Stimulated activated CD8-positive, alpha-beta memory T cell treated with anti-CD3 and anti-CD28 coated beads, Interleukin-15, amount 100 ng/mL, for 48 hours (primary cell): ENCODE measurements at places on chromosomes 16 and 17.

GRCh38 chr16:84286578-84287240 is 8.0 kb upstream of the WFDC1 start:
- DNase-seq: no peak

- no peak for DNase-seq
These were observed 14.0 kb downstream of the C16orf74 start for GRCh38 chr16:85736921-85737320.

- no peak for DNase-seq
These were observed 7.6 kb downstream of the CLTC start for GRCh38 chr17:59627274-59627673.

GRCh38 chr16:27977966-27978365 is 85.5 kb downstream of the GSG1L start:
- DNase-seq: no peak

DNA sequence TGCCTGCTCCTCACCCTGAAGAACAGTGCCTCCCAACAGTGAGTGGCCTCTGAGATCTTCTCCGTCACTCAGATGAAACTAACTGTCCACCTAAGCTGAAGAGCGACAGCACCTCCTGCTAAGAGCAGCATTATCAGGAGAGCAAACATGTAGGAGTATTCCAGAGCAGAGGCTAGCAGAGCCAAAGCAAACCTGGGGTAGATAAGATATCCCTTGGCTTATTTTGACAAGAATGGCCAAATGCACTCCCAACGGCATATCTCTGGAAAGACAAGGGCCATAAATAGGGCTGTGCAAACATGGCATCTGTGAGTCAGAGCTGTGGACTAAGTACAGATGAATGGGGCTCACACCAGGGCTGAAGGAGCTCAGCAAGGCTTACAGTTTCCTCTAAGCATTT is 96.3 kb downstream of the NDEL1 start:
- no peak for DNase-seq

DNA sequence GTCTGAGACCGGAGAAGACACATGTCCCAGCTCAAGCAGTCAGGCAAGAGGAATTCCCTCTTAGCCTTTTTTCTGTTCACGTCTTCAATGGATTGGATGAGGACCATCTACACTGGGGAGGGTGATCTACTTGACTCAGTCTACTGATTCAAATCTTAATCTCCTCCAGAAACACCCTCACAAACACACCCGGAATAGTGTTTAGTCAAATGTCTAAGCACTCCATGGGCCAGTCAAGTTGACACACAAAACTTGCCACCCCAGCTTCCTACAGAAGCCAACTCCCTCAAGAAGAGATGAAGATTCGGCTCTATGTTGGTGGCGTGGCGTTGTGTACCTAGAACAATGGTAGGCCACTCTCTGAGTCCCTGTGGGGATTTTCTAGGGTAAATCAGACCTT is 22.5 kb upstream of the NKD1 start:
- DNase-seq: no peak
